Kasumi-1 (cell line): ENCODE measurements at places on chromosomes 2 and 18.

DNA sequence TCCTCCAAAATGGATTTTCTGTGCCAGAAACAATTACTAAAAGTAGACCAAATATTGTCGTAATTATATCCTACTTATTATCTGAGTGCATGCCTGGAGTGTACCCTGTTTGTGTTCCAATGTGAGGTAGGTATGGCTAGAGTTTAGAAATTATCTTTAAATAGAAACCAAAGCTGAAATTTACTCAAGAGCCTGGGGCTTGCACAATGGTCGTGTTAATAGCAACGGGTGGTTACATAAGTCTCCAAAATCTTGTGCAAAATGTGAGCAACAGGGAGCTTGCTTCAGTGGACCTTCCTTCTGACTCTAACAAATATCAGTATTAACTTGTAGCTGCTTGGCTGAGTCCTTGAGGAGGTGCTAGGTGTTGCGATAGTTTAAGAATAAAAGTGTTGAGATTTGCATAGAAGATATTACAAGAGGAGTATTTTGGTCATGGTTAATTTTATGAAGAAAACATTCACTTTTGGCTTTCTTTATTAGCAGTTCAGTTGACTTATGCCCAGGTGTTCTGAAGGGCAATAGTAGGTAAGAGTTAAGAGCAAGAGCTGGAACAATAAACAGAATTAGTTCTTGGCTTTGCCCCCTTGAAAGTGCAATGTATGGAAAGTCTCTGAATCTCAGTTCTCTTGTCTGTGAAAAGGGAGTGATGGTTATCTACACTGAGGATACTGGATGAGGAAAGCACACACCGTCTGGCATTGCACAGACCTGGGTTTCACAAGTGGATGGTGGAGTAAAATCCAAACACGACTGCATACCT lies 4.6 kb downstream of the CXCR4 start:
- peak; percentile 30 for DNase-seq

GRCh38 chr2:236214376-236214995 lies 46.3 kb upstream of the GBX2 start:
- DNase-seq: no peak

- no peak for DNase-seq
These were observed 14.8 kb downstream of the LPIN1 start for GRCh38 chr2:11761259-11761658.

- DNase-seq: no peak
These were observed 56.9 kb downstream of the INSIG2 start for GRCh38 chr2:118145207-118145606.

GRCh38 chr2:141323571-141323970 lies 807.2 kb downstream of the LRP1B start:
- no peak for DNase-seq

- no peak for DNase-seq
These were observed 762 bp downstream of the VPS4B start for GRCh38 chr18:63421514-63421913.

DNA sequence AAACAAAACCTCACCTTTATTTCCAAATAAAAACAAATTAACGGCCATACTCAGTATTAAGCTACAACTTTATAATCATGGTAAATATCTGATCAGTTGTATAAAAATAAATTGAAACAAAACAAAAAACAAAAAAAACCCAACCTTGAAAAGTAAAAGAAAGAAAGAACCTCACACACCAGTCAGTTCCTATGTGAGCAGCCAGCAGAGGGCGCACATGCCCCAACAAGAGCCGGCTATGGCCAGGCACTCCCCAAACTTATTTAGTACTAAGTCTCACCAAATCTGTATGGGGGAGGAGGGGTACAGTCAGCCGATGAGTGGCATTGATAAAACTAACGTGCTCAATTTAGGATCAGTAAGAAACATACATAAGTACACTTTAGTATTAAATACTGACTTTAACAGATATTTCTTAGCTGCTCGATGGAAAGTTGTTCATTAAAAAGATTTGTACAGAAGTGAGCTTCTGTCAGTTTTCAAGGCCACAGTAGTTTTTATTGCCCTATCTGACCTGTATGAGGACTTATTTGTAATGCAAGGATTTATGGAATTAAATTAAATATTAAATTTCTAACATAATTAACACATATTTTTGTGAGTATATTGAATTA lies 172.6 kb downstream of the TCF4 start:
- peak; percentile 57 for DNase-seq

DNA sequence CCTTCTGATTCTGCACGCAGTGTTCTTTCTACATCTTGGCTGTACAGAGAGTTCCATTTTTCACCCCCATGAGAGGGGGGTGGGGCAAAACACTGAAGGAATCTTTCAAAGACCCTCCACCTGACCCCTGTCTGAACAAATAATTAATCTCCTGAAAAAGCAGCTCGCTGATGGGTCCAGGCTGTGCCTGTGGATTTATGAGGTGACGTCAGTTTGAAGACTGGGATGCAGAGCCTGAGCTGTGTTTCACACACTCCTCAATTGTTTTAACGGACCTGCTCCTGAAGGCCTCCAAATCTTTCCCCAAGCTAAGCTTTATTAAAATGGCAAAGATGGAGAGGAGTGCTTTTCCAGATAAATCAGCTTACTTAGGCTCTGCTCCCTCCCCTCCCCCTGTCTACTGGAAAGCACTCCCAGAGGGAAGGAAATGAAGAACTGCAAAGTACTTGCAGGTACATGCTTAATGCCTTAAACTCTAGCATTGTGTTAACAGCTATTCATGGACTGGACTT lies 390.2 kb upstream of the TNP1 start:
- DNase-seq: no peak

- DNase-seq: no peak
These were observed 139.7 kb downstream of the BCL11A start for GRCh38 chr2:60413814-60414168.

DNA sequence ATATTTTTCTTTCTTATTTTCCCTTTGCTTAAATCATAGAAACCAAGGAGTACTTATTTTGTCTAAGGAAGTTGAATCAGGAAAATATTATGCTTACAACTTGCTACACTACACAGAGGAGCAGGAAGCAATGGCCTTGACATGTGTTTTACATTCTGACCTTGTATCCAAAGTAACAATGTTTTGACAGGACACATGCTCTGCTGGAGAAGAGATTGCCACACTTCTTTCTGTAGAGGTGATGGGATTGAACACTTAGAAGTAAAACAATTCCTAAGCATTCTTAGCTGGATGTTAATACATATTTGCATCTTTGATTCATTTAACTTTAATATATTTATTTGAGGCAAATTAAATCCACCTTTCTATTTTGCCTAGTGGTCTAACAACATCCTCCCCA lies 929.1 kb downstream of the DSC3 start:
- no peak for DNase-seq

DNA sequence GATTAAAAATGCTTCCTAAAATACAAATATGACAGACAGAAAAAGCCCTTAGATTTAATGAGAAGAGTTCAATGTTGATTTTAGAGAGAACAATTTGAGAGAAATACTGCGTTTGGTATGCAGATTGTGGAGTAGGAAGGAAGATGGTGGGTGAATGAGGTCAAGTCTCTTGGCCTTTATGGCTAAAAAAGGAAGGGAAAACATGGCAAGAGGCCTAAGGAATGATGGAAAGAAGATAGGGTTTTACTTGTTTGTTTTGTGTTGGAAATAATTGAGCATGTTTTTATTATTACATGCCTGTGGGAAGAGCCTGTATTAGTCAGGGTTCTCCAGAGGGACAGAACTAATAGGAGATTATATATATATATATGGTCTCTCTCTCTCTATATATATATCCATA lies 318.1 kb downstream of the TRIB2 start:
- DNase-seq: no peak

DNA sequence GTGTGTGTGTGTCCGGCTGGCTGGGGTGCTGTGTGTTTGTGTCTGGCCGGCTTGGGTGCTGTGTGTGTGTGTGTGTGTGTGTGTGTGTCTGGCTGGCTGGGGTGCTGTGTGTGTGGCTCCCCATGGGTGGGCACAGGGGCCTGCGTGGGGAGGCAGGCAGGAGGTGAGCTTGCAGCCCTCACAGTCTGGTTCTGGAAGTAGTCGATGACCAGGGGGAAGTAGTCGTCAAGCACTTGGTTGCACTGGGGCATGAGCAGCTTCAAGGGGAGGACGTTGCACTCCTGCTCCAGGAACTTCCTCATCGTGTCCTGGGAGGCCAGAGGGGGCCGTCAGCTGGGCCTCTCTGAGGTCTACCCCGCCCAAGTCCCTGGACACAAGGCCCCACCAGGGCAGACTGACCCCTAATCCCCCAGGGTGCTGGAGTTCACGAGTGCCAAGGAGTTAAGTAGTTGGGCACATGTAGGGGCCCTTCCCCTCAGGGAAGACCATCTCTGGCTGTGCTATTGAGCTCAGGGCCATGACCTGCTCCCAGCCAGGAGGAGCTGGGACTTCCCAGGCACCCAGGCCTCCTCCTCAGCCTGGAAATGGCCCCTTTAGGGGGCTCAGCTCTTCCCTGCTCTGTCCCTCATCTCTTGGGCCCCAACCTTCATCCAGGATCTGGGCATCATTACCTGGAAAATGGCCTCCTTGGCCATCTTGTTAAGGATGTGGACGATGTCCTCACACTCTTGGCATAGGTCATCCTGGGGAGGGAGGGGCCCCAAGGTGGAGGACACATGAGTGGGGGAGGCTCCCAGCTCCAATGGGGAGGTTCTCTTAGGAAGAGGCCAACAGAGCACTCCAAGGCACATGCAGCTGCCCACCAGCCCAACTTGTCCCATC lies 1.3 kb downstream of the SFTPB start:
- DNase-seq: no peak

DNA sequence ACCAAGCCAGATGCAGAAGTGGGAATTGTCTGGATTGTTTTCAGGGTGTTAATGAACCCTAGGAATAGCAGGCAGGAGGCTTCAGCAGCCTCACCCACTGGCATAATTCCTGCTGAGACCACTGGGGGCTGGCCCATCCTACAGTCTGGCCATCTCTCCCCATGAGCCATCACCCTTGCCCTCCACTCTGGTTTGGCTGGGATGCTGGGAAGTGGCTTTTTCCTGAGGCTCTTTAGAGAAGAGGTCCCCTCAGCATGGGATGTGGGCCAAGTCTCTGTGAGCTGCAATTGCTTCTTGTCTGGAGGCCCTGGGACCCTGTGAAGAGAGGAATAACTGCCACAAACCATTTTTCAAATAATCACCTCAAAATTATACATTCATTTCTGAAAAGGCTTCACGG lies 4.0 kb downstream of the TCF7L1 start:
- DNase-seq: no peak

- DNase-seq: no peak
These were observed 103.9 kb downstream of the CCBE1 start for GRCh38 chr18:59593291-59593717.

DNA sequence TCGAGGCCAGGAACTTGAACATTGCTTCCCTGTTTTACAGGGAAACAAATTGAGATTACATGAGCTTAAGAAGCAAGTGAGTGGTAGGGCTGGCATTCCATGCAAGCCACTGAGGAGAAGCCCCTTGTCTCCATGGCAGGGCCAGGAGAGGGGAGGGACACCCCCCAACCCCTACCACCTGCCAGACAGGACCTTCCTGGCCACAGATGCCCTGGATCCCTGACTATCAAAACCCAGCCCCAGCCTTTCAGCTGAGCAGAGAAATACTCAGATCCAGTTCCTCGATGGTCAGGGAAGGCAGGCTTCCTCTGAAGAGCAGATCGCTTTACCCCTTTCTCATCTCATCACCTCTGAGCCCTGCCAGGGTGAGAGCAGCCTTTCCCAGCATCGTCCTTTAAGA lies 53.8 kb upstream of the ALPP start:
- DNase-seq: no peak

- DNase-seq: no peak
These were observed 217.1 kb downstream of the DYM start for GRCh38 chr18:49243391-49243790.

- no peak for DNase-seq
These were observed 869.4 kb upstream of the ID2 start for GRCh38 chr2:7812231-7812995.

- no peak for DNase-seq
These were observed 183.0 kb downstream of the MYO5B start for GRCh38 chr18:50011813-50012435.

DNA sequence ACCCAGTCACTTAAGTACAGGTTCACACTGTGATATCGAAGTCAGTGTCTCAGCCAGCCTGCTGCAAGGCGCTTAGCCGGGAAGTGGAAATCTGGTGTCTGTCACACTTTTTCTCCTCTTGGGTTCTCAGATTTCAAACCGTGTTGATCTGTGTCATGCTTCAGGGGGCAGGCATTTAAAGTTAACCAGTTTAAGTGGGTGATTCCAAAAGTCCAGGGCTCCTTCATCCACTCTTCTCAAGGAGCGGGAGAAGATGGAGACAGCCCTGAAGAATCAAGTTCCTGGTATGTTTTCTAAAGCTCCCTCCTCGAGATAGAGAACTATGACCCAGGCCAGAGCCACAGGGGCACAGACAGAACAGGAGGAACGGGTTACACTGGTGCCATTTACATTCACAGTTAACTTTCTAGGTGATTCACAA lies 331.7 kb downstream of the GBX2 start:
- DNase-seq: no peak

DNA sequence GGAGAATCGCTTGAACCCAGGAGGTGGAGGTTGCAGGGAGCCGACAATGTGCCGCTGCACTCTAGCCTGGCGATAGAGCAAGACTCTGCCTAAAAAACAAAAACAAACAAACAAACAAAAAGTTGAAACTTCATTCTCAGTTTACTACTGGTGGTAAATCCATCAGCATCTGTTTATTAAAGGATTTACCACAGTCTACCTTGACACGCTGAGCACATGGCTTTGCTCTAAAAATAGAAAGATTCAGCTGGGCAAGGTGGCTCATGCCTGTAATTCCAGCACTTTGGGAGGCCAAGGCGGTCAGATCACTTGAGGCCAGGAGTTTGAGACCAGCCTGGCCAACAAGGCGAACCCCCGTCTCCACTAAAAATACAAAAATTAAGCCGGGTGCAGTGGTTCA lies 201.3 kb downstream of the TGIF1 start:
- no peak for DNase-seq

- DNase-seq: peak; percentile 5
These were observed 776.8 kb downstream of the CCDC85A start for GRCh38 chr2:56960581-56960980.

GRCh38 chr2:123532994-123533393 lies 492.1 kb upstream of the CNTNAP5 start:
- DNase-seq: no peak

GRCh38 chr2:169571571-169571970 lies 2.1 kb downstream of the FASTKD1 start:
- DNase-seq: no peak

DNA sequence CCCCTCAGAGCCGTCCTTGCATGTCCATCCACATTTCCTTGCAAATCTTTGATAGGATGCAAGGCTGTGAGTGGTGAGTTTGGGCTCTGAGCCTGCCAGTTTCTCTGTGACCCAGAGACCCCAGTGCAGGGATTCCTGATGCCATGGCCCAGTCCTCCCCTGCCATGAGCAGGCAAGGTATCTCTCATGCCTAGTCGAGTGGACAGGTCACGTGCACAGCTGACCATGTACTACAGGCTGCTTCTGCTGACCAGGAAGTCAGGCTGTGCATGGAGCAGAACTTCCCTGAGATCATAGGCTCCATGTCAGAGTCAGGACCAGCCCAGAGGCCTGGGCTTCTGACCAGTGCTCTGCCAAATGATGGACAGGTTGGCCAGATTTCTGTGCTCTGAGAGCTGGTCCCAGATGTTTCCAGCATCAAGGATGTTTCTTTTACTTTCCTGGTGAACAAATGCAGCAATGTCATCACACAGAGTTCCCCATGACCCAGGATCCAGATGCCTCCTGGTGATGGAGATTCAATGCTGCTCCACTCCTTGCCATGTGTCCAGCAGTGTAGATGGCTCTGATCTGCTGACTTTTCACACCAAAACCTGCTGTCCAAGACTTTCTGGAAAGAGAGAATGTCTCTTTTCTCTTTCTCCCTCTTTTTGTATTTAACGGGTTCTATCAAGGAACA lies 321.6 kb upstream of the HS6ST1 start:
- DNase-seq: no peak

GRCh38 chr2:239379641-239380170 lies 21.1 kb downstream of the HDAC4 start:
- no peak for DNase-seq
